Calu3 (cell line): ENCODE measurements at places on chromosomes 12 and 14. TPM values are rescaled to one million over a fixed set of nuclear protein-coding genes. Genes with fewer than 3 reads are reported as not detected.

GRCh38 chr12:76898442-76898841 is 19.6 kb upstream of the CSRP2 start:
- DNase-seq = no peak

DNA sequence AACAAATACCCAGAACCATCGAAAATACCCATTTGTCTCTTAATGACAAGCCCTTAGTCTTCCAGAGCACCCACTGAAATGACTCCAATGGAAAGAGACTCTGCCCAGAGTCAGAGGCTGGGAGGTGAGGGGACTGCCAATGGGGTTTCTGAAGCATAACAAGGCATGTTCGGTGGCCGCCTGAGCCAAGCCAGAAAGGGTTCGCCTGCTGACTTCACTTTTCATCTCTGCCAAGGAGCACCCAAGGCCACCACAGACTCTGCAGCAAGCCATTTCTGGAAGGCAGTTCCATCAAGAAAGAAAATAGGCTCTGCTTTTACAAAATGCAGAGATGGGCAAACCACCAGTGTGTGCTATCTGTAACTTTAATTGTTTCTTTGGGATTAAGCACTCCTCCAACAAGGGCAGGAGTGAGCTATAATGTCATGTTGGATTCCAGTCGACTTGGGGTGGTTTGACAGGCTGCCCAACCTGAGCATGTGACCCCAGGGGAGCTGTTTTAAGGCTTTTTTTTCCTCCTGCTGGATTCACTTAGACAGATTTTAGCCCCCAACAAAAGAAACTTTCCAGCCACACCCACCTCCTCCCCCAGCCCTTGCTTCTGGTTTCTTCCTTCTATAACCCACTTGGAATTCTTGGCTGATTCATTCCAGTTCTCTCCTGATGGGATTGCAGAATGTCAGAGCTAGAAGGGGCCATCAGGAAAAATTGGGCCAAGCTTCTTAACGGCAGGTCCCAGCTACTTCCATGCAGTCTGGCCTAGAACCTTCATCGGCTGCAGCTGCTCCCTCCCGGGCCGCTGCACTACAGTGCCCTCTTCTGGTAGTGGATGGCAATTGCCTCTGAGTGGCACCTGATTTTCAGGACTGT is 24.1 kb downstream of the CKAP4 start:
- peak; percentile 82 for DNase-seq

- DNase-seq = no peak
Observed at GRCh38 chr14:30553311-30553989, 5.5 kb upstream of the G2E3 start.

LRRC10 gene
- total RNA-seq = not detected in 2 replicates

DNA sequence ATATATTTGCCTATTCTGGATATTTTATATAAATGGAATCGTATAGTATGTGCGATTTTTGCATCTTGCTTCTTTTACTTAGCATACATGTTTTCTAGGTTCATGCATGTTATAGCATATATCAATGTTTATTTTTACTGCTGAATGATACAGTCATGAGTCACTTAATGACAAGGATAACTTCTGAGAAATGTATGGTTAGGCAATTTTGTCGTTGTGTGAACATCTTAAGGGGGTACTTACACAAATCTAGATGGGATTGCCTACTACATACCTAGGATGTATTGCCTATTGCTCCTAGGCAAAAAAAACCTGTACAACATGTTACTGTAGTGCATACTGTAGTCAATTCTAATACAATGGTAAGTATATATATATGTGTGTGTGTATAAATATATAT is 8.8 kb downstream of the USP15 start:
- no peak for DNase-seq

DNA sequence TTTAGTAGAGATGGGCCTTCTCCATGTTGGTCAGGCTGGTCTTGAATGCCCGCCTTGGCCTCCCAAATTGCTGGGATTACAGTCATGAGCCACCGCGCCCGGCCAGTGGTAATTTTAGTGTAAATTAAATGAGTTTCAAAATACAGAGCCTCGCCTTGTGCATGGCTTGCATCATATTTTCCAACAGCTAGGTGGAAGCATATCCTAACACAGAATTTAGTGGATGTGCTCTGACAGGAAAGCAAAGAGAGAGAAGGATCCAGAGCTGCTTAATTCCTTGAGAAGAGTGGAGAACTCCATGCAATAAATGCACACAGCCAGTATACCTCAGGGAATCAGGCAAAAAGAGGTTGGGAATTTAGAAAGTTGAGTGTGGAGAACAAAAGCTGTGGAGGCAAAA is 2.5 kb downstream of the OR6C2 start:
- no peak for DNase-seq

GRCh38 chr12:122123761-122124145 is 45.2 kb downstream of the MLXIP start:
- DNase-seq = no peak

TMEM179 gene
- total RNA-seq = not detected in 2 replicates

GRCh38 chr14:23936084-23936829 is 17.3 kb upstream of the DHRS4 start:
- DNase-seq = no peak

DNA sequence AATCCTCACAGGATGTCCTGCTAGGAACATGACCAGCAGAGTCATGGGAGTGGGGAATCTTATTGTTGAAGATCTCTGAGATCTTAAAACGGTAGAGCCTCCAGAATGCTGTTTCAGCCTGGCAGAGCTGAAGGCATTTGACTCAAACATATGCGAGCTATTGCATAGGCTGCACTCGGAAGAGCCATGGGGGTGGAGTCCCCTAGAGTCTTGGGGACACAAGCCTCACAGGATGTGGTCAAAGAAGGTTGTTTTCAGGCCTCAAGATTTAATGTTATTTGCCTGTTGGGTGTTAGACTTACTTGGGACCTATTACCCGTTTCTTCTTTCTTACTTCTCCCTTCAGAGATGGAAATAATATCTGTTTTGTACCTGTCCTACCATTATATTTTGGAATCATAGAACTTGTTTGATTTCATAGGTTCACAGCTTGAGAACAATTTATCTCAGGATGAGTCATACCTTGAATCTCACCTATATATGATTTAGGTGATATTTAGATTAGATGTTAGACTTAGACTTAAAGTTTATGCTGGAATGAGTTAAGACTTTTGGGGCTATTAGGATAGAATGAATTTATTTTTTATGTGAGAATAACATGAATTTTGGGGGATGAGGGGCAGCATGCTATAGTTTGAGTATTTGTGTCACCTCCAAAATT is 172.2 kb upstream of the ATP2B1 start:
- DNase-seq = no peak

GRCh38 chr12:51383269-51383905 is 7.8 kb downstream of the GALNT6 start:
- no peak for DNase-seq

SLC35F4 gene
- total RNA-seq = not detected in 2 replicates

DNA sequence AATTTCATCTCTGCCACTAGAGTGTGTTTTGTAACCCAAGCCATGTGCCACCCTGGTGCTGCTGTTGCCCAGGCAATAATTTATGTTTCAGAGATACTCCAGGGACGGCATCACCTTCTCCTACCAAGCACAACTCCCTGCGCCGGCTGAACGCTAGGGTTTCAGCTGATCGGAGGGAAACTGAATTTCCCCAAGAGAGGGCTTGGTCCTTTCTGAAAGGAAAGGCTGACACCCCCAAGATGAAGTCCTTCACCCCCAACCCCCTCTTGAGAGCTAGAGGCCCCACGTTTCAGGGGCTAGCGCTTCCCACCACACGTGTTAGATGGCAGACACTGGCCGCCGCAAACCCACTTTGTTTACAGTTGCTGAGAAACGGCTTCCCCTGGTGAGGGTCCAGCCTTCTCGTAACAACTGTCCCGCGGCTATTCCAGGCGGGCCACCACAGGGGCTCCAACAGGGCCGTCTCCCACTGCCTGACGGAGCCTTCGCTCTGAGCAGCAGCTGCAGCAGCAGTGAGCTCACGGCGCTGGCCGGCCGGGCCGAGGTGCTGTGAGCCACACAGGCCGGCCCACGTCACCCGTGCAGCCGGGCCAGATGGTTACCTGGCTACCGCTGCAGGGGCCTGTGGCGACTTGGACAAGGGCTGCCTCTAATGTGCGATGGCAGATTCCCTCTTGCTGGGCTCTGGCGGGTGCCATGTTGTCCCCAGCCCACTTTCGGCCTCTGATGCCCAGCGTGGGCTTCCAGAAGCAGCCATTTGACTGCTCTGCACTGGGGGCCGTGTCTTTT is 66.4 kb downstream of the TESC start:
- no peak for DNase-seq

JPH4 gene
- not detected in 2 replicates for total RNA-seq

DNA sequence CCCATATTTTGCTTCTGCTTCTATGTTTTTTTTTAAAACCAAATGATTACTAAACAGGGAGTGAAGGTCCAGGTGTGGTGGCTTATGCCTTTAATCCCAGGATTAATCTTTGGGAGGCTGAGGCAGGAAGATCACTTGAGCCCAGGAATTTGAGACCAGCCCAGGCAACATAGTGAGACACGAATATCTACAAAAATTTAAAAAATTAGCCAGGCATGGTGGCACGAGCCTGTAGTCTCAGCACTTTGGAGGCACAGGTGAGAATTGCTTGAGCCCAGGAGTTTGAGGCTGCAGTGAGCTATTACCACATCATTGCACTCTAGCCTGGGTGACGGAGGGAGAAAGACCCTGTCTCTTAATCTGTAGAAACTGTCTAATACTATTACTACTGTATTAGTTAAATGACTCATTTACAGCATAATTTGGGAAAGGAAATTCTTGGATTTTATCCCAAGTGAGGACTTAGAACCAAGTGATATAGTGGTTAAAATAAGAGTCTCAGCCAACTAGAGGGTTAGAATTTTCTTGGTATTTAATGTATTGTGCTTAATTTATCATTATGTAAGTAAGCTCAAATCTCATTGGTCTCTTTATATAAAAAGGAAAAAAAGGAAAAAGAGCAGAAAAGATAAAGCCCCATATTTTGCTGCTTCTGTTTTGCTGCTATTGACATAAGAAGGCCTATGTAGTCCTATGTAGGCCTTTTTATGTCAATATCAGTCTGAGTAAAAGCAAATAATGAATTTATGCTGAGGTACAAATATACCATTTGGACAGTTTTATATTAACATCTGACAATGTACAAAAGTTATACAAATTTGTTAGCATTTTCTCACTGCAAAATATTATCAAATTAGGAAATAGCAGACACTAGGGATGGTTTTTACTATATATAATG is 163.4 kb downstream of the RAD51B start:
- DNase-seq = no peak

- no peak for DNase-seq
Observed at GRCh38 chr12:87921621-87922020, 107.6 kb downstream of the C12orf50 start.

KCNMB4 gene
- total RNA-seq = 6.4 and 8.4 TPM in 2 replicates

GRCh38 chr14:58200846-58201245 is 897 bp downstream of the ACTR10 start:
- DNase-seq = no peak

SPIC gene
- total RNA-seq = not detected in 2 replicates

DNA sequence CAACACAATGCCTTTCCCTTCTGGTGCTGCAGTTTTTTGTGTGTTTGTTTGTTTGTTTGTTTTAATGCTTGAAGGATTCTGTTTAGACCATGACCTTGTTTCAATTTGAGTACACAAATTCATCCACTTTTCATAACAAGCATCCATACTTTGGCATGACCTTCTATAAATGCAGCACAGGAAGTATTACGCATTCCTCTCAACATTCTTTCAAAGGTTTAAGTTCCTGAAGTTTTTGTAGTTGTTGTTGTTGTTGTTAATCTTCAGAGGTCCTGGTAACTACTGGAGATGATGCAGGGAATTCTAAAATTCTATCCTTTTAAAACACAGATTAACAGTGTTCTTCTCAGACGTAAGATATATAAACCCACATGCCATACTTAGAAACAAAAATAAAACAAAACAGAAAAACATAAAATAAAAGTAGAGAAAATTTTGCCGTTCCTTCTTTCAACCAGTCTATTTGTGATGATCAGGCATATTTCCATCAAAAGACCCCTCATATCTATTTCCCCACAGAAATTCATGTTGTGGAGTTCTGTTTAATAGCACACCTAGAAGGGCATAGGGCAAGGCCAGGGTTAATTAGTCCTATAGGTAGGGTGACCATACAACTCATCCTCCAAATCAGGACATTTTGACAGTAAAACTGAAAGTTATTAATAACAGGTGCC is 529.9 kb downstream of the NOVA1 start:
- no peak for DNase-seq

- DNase-seq = no peak
Observed at GRCh38 chr12:121534495-121535148, 46.2 kb downstream of the KDM2B start.
